GM19239 (cell line): ENCODE measurements at places on chromosomes 5 and 9.

- no peak for DNase-seq
Observed at GRCh38 chr5:179258922-179259730, 86.1 kb downstream of the ADAMTS2 start.

DNA sequence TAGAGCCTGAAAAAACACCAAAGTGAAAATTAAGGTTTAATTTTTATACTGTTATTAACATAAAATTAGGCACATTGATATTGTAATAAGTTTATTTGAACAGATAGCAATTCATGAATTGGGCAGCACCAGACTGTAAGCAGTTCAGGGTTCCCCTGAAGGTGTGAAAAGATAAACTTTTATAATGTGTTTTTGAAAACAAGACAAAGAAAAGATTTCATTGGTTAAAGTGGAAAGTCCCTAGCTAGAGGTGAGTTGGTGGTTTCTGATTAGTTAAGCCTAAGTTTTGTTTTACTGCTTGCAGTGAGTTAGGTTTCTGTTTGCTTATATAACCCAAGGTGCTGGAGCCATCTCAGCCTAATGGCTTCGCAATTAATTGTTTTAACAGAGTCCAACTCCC is 96.5 kb upstream of the RPS23 start:
- DNase-seq: no peak

DNA sequence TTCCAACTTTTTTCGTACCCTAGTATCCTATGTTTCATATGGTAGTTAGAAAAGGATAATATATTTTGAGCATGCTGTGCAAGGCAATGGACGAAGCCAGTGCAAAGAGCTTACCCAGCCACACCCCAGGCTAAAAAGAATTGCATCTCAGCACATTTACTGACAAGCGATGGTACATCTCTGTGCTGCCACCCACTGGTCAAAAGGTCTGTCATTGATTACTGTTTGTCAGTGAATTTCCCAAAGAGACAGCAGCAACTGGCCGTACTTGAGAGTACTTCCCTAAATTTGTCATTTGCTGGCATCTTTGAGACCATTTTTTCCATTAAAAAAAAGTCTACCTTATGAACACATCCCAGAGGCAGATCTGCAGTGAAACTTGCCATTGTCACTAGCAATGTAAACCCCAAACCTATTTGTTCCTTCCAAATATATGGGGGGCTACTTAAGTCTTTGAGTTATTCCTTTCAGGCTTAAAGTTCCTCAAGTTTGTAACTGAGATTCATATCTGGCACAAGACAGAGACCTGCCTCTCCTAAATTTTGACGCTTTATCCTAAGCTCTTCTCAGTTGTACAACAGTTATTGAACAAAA is 184.3 kb downstream of the CTNND2 start:
- no peak for DNase-seq

DNA sequence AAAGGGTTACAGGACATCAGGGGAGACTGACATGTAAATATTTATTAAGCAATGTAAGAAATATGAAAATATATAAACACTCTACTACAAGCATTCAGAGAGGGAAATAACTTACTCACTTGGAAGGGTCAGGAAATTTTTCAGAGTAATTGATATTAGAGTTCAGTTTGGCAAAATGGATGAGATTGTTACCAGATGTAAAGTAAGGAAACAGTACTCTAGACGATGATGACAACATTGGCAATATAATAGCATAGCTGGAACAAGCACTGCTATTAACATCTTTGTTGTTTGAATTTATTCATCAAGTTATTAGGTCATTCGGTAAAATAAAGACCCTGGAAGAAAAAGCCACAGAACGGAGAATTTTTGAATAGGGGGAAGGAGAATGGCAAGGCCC is 49.1 kb downstream of the GNA14 start:
- no peak for DNase-seq

GRCh38 chr5:141828162-141828561 is 50.0 kb downstream of the PCDH1 start:
- no peak for DNase-seq

DNA sequence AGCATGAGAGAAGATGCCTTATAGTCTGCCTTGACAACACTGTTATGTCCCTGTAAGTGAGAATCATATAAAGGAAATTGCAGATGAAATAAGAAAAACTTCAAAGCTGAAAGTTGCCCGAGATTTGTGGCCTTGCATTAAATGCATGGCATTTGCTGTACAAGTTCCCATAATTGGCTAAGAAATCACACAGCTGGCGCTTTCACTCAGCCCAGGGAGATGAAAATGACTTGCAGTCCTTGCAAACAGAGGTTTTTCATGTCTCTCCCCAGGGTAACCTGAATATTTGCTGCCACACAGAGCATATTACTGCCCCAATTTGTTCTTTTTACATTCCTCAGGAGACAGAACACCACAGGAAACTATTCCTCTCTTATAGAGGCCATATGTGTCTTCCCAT is 174.8 kb downstream of the FAM114A2 start:
- no peak for DNase-seq

DNA sequence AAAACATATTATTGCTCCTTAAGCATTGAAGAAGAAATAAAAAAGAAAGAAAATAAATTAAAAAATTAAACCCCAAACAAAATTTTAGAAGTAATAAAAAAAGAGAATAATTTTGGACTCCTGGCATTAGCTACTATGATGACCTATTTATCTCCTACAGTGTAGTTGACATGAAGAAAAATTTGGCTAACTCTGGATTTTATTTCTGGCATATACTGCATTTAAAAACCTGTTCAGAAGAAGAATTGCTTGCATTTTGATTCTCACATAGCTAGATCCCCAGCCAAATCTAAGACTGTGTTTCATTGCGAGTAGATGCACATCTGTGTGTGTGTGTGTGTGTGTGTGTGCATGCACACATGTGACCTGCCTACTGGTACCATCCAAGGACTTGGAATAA is 30.1 kb upstream of the GABRG2 start:
- DNase-seq: no peak

DNA sequence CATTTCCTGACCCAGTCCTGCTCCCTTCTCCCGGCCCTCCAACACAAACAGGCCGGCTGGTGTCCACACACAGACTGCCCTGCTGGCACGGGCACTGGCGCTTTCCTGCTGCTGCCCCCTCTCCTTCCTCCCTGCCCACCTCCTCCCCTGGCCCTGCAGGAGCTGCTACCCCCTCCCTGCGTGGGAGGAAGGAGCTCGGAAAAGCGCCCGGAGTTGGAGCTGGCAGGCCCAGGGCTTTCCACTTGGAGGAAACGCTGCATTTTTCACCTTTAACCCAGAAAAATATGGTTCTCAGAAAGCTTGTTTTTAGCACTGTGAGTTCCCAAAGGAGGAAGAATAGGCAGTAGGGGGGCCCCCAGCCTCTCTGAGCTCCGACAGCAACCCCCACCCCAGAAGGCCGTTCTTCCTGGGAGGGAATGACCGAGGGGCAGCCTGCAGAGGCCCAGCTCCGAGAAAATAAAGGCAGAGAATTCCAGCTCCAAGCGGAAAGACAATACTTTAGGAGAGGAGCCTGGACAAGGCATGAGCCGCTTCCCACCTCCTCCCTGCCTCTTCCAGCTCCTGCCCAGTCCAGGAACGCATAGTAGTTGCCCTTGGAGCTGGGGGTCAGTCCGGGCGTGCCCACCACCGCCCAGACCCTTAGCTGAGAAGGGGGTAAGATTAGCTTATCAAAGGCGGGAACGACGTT is 88.9 kb downstream of the LIFR start:
- no peak for DNase-seq

DNA sequence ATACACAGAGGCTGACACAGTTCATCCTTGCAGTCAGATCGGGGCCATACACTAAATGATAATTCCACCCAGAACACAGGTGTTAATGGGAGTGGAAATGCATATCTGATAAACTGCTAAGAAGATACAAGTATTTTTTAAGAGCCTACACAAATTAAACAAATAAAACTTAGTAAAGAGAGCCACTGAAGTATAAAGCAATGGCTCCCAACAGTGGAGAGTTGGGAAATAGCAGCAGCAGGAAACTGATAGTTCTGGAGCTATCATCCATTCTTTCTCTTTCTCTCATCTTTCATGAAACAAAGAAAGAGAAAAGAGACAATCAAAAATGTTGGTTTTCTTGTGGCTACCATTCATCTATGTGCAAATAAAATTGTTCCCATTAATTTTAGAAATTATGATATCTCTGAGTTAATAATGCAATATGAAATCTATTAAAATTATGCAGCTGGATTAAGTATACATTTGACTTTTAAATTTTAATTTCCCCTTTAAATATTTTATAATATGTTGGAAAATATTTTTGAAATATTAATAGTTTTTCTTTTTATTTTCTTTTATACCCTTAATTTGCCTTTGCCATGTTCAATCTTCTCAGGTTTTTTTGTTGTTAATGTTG is 120.8 kb downstream of the EMB start:
- no peak for DNase-seq
